ENCODE measurements at places on chromosomes 7 and 10.

GRCh38 chr7:149458235-149458634, 2.6 kb downstream of the ZNF777 start:
- peak; percentile 22 for DNase-seq

DNA sequence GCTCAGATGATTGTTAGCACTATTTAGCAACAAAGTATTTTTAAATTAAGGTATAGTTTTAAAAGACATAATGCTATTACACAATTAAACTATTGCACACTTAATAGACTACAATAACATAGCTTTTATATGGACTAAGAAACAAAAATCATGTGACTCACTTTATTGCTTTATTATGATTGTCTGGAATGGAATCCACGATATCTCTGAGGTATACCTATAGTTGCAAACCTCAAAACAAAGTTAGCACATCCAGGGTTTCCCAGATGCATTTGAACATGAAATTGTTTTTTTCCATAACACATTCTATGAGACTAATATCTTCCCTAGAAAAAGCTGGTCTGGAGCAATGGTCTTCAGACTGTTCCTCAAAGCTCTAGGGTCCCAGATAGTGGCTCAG, 18.3 kb upstream of the RPEL1 start:
- no peak for DNase-seq

DNA sequence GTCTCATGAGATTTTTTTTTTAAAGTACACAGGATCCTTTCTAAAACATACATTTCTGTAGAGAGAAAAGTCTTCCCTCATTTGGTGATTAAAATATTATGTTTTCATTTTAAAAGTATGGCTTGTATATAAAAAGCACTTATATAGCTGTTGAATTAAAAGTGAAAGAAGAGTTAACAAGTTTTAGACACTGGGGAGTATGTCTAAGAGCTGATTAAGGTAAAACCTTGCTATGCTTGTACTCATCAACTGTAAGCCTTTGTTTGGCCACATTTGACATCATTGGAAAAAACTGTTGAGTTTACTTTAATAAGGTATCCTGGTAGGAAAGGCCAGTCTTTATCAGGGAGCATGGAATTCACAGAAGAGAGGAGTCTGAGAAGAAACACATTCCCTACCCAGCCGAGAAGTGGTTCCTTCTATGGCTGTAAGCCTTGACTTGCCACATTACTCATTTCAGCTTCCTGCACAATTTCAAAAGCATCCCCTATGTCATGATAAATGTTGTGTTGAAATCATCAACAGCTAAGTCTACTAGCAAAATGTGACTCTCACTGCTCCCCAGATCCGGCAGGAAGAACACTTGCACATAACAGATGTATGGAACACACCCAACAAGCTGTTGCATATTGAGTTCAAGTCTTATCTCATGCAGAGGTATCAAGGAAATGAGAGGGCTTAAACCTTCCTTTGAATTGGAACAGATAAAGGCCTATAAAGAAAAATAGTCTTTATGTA, 171.8 kb upstream of the CDK1 start:
- peak; percentile 36 for DNase-seq

- DNase-seq, result no peak
These were observed 27.6 kb downstream of the AMZ1 start for GRCh38 chr7:2715341-2716231.
